Lower leg skin (tissue), 4 donors: ENCODE measurements at places on chromosomes 16 and 17. TPM values are rescaled to one million over a fixed set of nuclear protein-coding genes. Genes with fewer than 3 reads are reported as not detected.
A peak's percentile ranks its signal among the peaks of the same experiment; 100 is the strongest.

DNA sequence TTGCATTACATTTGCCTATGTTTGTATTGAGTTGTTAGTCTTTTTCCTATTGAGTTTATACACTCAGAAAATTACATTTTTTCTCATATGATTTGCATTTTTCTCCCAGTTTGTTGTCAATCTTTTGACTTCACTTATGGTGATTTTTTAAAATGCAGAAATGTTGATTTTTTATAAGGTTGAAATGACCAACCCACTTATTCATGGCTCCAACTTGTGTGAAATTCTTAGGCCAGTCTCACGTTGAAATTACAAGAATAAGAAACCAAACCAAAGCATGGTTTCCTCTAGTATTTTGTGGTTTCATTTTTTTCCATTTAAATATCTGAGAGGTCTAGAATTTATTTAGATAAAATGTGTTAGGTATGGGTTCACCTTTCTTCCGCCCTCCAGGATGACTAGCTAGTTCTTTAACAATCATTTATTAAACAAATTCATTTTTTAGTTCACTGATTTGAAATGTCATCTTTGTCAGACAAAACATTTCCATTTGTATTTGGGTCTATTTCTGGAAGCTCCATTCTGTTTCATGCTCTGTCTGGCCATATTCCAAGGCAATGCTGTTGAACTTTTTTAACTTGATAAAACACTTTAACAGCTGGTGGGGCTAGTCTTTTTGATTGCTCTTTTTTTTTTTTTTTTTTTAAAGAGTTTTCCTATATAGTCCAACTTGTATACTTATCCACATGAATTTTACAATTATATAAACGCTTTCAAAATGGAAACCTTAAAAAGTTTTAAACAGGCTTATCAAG is 40.0 kb downstream of the FAM20A start:
- DNase-seq: no peak

DNA sequence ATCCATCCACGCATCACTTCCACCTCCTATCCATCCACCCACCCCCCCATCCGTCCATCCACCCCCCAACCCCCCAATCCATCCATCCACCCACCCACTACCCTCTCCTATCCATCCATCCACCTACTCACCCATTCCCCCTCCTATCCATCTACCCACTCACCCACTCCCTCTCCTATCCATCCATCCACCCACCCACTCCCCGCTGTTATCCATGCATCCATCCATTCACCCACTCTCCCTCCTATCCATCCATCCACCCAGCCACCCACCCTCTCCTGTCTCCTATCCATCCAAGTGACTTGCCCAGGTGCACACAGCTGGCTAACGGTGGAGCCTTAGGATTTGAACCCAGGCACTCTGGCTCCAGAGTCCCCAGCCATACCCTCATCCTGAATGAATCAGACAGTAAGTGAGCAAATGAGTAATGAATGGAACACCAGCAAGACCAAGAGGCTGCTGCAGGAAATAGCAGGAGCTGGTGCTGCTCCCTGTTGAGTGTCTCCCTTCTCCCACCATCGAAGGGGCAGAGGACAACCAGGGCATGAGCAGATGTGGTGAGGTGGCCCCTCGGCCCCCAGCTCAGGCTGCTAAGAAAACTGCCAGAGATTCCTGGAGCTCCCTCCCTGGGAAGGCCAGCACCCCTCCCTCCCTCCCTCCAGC is 62.5 kb downstream of the LITAF start:
- DNase-seq: no peak

GRCh38 chr17:28371245-28372202 is at the start of gene SARM1:
Gene SARM1 (plus strand): TSS chr17:28371694. CDS start chr17:28372033, 339 bp downstream.
- peak; percentile 95 for DNase-seq

- no peak for DNase-seq
Observed at GRCh38 chr16:69123910-69124309, 8.5 kb downstream of the CHTF8 start.

The RND2 gene
- 2.7 TPM for total RNA-seq

The NPB gene
- 0.71 TPM for total RNA-seq

The C16orf89 gene
- total RNA-seq: not detected

The ANKRD40CL gene
- total RNA-seq: not detected
